ENCODE measurements at places on chromosomes 5 and 9. TPM values are rescaled to one million over a fixed set of nuclear protein-coding genes. Genes with fewer than 3 reads are reported as not detected.

PCDHA7 gene
- polyA plus RNA-seq: 0.62 TPM

DNA sequence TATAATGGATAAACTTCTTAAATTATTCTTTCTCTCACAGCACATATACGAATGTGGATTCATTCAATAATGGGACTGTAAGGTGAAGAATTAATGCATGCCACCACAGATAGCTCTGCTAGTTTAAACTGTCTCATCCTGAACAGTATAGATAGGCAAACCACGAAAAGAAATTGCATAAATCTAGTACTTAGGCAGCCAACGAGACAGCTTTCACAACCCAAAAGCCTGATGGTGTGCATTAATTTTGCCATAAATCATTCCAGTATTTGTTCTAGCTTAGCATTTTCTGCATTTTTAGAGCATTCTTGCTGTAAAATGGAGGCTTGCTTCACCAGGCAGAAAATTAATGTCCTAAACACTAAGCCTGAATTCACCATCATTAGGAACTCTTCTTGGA lies 834.2 kb upstream of the DMAC1 start:
- DNase-seq: no peak

DNA sequence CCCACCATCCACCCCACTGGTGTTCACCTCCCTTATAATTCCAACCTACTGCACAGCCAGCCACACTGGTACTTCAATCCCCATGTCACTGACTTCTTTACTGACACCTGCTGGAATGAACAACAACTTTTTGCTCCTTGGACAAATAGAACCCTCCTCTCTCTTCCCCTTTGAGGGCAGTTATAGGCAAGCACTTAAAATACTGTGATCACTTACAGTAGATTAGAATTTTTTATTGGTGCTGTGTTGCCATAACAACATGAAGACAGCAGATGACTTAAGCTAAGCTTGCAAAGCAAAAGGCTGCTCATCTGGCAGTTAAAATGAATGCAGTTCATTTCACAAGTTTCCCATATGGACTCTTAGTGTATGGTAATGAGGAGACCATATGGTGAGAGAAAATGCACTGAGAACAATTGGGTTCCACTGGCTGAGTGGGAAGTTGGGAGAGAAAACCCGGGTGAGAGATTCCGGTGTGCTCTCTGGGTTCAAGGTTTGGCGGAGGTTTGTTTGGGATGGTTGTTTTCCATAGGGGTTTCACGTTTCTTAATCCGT lies 374.3 kb downstream of the EBF1 start:
- no peak for DNase-seq

- DNase-seq: peak; percentile 73
Observed at GRCh38 chr9:77598524-77598923, 49.6 kb downstream of the GNA14 start.

GPR151 gene
- not detected for polyA plus RNA-seq

DNA sequence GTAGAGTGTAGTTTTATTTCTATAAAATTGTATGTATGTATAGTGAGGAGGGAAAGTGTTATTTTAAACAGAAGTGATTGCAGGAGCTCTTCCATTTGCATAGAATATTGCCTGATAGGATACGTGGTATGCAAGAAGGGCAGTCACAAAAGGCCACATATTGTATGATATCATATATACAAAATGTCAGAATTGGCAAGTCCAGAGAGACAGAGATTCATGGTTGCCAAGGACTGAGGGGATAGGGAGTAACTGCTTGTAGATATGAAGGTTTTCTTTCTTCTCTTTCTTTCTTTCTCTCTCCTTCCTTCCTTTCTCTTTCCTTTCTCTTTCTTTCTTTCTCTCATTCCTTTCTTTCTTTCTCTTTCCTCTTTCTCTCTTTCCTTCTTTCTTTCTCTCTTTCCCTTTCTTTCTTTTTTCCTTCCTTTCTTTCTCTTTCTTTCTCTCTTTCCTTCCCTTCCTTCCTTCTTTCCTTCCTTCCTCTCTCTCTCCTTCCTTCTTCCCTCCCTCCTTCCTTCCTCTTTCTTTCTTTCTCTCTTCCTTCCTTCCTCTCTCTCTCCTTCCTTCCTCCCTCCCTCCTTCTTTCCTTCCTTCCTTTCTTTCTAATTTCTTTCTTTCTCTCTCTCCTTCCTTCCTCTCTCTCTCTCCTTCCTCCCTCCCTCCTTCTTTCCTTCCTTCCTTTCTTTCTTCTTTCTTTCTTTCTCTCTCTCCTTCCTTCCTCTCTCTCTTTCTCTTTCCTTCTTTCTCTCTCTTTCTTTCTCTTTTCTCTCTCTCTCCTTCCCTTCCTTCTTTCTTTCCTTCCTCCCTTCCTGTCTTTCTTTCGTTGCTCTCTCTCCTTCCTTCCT lies 24.5 kb upstream of the WDR38 start:
- no peak for DNase-seq

SGTB gene
- 1.6 TPM for polyA plus RNA-seq

DNA sequence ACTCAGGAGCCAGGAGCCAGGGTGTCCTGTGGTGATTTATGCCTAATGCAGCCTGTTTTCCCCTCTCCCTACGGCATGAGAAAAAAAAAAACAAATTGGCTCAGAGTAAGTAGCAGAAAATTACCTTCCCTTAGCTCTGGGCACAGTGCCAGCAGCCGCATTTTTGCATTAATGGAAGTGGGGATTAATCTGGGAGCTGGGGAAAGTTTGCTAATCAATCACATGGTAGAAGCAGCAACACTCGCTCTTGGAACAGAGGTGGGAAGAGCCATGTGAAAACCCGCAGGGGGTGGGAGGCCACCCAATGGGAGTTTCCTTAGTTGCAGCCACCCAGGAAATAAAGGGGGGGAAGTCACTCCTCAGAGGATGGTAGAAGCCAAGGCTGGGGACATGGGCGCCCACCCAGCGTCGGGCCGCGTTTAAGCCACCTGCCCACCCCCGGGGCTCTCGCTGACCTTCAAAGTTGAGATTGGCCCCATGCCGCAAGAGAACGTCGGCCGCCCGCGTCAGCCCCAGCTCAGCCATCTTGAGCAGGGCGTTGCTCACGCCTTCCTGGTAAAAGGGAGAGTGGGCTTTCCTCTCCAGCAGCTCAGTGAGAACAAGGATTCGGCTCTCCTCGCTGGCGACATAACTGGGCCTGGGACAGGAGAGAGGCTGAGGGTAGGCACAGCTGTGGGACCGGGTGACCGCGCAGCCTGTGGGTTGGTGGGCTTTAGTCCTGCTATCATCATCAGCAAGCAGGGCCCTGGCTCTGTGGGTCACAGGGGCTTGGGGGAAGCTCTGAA lies 1.7 kb downstream of the ASB6 start:
- DNase-seq: peak; percentile 77

RNF44 gene
- polyA plus RNA-seq: 12.5 TPM

- DNase-seq: no peak
Observed at GRCh38 chr5:31153521-31153920, 40.0 kb upstream of the CDH6 start.

SHOC1 gene
- 2.5 TPM for polyA plus RNA-seq

LCN6 gene
- polyA plus RNA-seq: not detected

Data from kidney (tissue), 22 donors.